Hematopoietic multipotent progenitor cell treated with erythropoietin and hydrocortisone succinate and interleukin-3 and kit ligand, for 15 days (in vitro differentiated cells): ENCODE measurements at places on chromosomes 11 and 22.

GRCh38 chr11:119652907-119653659, 75.9 kb downstream of the NECTIN1 start:
- no peak for DNase-seq

DNA sequence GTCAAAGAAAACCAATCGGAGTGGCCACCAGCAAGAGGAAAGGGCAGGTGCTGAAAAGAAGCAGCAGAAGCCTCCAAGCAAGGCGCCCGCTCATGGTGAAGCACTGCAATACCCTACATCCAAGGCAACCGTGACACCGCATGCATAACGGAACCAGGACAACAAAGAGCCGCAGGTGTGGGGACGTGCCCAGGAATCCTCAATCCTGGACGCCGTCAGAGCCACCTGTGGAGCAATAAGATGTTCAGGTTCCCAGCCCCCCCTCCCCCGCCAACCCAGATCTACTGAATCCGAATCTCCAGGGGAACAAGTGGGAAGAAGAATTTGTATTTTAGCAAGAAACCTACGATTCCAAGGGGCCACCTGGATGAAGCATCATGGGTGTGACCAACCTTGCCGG, 70.8 kb downstream of the SHANK2 start:
- DNase-seq: no peak

- no peak for DNase-seq
These were observed 28.9 kb downstream of the SIK2 start for GRCh38 chr11:111631024-111631665.

DNA sequence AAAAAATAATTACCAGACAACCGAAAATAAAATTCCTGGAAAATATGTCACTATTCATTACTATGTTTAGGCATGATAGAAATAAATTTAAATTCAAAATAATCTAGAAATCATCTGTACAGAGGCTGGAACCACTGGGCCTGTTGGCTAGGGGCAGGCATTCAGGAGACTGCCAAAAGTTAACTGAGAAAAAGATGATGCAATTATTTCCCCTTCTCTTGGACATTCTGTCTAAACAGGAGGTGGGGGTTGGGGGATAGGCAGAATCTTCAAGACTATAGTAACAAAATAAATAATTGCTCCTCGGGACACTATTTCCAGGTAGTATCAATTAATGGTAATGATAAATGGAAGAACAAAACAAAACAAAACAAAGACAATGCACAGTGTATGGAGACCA, 14.1 kb downstream of the BTBD10 start:
- no peak for DNase-seq
